ENCODE measurements at places on chromosomes 4 and X.

DNA sequence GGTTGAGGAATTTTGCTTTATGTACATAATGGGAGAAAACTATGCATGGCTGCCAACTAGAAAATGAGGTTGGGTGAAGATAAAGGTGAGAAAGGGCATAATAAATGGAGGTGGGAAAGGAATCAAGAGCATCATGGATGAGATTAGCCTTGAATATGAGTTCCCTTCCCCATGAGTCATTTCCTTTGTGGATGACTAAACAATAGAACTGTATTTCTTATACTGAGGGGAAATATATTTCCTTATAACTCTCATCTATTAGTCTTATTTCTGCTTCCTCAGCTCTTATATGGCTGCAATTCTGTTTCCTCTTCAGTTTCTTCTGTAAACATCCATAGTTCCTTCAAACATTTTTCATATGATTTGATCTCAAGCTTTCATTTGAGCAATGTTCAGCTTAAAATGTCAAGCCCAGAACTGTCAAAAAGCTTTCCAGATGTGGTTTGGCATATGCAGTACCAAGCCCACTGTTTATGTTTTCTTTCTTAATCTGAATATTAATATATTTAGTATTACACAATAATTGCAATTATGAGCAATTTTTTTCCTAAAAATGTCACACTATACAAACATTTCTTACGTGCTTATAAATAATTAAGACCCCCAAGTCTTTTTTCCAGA is 100.7 kb upstream of the GRPR start:
- DNase-seq: no peak

DNA sequence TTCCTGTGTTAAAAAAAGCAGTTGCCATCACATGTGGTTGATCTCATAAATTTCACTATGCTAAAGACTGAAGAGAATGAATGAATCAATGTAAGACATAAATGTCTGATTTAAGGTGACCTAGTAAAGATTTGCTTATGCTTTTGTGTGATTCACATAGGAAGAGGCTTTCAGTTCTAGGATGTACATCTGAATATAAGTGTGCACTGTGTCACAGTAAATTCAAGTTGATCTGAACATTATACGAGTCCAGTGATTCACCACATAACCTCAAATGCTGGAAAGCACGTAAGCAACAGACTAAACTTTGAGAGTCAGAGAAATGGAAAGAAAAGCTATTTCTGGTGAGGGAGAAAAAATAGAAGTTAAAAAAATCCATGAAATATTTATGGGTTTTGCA is 567.9 kb downstream of the EPHA5 start:
- DNase-seq: no peak

DNA sequence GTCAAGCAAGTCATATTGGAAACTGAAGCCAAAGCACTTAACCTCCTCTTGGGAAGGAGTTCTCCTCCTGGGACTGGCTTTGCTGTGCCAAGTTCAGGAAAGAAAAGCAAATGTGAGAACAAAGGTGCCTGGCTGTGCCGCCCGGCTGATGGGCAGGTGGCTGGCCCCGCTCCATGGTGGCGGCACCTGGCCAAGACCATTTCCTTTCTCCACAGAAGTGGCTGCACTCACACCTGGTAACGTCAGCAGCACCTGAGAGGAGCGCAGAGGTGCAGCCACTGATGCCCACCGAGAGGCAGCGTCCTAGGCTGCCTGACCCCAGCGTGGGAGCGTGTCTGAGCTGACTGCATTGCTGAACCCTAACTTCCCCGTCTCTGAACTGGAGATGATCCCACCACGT is 54.3 kb downstream of the DCTD start:
- DNase-seq: no peak

DNA sequence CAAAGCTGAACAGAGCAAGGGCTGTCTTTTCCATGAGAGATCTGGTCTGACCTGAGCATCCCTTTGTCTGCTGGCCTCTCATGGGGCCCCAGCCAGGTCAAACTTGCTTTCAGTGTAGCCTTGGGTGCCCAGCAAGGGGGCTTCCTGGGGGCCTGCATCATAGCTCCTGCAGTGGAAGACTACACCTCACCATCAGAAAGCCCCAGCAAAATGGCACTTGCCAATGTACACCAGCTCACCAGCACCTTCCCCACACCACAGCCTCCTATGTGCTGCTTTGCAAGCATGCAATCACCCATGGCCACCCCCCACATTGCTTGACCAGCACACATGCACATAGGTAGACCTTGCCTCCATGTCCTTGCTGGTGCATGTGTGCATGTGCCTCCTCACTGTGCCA is 1478.1 kb downstream of the FSTL5 start:
- no peak for DNase-seq

GRCh38 chr4:186472948-186473347 is 82.4 kb downstream of the MTNR1A start:
- no peak for DNase-seq

GRCh38 chrX:39174772-39175417 is 373.6 kb downstream of the MID1IP1 start:
- DNase-seq: peak; percentile 75

DNA sequence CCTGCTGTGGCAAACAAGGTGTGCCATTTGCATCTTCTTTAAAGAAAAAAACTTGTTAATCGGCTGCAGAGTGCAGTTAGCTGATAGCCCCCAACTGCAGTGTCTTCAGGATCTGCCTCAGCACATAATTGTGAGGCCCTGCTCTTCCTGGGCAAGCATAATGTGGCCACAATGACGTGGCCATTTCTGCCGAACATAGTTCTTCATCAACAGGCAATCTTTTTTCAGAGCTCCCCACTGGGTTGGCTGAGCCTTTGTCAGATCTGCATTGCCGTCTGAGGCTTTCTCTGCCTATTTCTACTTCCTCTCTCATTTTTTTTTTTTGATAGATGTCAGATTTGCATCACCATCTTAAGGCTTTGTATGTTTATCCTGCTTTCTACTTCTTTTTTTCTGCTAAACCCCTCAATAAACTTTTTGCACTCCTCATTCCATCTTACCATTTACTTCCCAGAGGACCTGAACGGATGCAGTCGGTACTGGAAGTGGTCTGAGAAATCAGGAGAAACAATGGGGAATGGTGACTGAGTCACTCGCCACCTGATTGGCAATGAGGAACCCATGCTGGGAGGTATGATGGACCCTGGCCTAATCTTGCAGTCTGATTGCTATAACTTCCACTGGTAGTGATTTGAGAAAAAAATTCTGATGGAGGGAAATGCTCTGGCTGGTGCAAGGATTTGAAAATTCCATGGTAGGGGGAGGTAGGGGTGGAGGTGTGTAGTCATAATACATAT is 21.2 kb upstream of the TAB3 start:
- peak; percentile 58 for DNase-seq

- DNase-seq: no peak
These were observed 86.1 kb downstream of the SYNPO2 start for GRCh38 chr4:118974758-118975157.

DNA sequence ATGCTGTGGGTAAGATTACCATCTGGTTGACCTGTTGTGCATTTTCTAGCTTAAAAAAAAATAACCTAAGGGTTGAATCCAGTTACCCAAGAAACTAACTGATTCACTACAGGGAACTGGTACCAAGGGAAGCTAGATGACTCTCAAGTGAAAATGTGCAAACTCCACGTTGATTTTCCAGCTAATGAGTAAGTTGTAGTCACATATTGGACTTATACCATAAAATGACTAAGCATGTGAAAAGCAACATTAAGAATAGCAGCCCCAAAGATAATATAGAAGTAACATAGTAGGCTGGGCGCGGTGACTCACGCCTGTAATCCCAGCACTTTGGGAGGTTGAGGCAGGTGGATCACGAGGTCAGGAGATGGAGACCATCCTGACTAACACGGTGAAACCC is 270.9 kb downstream of the SPRY1 start:
- no peak for DNase-seq

Data from activated CD4-positive, alpha-beta T cell treated with anti-CD3 and anti-CD28 coated beads, Interleukin-2, amount 10 ng/mL, durations not matched to agents 24 days and 14 days (primary cell).